ENCODE measurements at places on chromosomes 5 and 9.

DNA sequence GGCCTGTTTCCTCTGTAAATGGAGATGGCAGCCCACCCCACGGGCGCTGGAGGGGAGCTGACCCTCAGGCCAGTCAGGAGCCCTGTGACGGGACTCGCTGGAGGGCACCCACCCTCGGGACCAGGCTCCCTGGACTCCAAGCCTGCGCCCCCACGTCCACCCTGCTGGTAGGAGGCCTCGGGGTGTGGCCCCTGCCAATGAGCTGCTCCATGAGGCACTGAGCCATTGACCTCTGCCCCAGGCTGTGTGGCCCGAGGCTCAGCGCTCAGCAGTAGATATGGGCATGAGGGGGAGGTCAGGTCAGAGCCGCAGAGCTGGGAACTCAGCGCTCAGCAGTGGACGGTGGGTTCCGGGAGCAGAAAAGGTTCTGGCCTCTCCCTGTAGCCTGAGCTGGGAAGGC is 52.3 kb upstream of the EGFL7 start:
- DNase-seq: no peak

GRCh38 chr9:5485378-5486085 is 24.8 kb upstream of the PDCD1LG2 start:
- no peak for DNase-seq

DNA sequence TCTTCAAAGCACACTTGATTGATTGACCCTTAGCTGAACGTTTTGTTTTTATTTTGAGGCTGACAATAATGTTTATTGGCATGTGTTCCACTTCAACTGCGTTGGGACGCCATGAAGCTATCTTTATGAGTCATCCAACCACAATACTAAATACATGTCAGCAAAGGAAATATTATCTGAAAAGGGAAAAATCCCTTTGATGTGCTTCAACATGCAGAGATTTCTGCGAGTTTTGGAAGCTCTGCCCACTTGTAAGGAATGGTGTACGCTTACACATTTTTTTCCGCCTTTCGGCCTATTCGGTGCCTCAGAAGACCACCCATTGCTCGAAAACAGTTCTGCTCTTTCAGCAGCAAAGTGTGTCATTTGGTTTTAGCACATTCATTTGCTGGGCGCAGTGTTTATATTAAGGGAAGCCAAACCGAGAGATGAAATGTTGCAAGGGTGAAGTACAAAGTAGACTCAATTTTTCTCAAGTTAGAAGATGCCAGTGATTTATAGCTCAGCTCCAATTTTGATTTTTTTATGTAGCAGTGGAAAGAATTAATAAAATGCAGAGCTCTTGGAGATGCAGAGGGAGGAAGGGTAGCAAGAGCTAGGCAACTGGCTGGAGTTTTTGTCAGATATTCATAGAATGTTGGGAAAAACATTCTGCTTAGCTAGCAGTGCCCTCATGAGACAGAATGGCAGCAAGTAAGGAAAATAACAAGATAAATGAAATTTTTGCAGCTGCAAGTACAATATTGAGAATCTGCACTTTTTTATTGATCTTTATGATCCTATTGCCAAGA is 68.9 kb downstream of the PRDM6 start:
- no peak for DNase-seq

DNA sequence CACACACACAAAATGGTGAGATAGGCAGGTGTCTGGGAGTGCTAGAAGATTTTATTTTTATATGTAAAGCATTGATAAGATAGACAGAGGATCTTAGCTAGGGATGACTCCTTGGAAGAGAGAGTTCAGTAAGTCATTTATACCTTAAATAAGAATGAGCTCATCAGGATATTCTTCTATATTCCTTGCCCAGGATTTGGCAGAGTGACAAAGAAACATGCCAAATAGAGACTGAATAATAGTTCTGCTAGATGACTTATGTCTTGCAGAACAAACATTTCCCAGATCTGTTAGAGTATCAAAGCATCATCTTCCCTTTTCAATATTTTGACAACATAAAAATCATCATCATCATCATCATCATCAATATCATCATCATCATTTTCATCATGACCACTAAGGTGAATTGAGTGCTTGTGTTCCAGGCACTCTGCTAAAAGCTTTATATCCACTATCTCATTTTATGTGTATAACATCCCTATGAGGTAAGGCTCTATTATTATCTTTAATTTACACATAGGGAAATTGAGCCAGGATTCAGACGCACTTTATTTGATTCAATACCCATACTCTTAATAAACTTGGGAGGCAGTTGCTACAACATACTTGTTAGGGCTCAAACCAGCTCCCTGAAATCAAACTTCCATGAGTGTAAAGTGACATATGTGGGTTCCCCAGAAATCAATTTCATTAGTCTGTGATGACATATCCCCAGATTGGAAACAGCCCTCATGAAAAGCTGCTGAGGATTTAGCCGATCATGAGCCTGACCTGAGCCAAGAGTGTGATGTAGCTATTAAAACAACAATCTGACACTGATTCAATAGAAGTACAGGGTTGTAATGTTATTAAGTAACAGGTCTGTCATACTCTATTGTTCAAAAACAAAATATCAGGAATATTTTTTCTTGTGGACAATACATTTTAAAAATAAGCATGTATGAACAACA is 176.3 kb upstream of the SEMA6A start:
- no peak for DNase-seq

DNA sequence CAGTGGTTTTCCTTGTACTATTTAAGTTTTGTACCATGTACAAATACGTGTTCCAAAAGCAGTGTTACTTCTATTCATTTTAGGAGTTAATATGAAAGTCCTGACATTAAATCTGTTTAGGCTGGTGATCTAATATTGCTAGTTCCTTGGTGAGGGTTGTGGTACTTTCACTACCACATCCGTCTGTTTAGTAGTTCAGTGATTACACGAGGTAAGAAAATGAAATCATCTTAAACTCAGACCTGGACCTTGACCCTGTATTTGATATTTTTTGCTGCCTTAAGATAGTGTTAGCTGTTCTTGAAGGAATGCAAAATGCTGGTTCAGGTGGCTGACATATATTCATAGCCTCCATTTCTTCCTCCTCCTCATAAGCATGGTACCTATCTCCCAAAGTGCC is 50.3 kb downstream of the MTAP start:
- DNase-seq: no peak

GRCh38 chr5:149325166-149325735 is 20.0 kb upstream of the GRPEL2 start:
- no peak for DNase-seq

GRCh38 chr5:158725297-158725851 is 374.3 kb downstream of the EBF1 start:
- DNase-seq: no peak

GRCh38 chr9:109440797-109441287 is 57.3 kb downstream of the PTPN3 start:
- peak; percentile 35 for DNase-seq

- DNase-seq: no peak
Measured at GRCh38 chr5:96861076-96861475, 15.2 kb upstream of the ERAP2 start.

Data from LNCaP clone FGC (cell line).